NCI-H1105 (cell line): ENCODE measurements at places on chromosomes 4 and X.

DNA sequence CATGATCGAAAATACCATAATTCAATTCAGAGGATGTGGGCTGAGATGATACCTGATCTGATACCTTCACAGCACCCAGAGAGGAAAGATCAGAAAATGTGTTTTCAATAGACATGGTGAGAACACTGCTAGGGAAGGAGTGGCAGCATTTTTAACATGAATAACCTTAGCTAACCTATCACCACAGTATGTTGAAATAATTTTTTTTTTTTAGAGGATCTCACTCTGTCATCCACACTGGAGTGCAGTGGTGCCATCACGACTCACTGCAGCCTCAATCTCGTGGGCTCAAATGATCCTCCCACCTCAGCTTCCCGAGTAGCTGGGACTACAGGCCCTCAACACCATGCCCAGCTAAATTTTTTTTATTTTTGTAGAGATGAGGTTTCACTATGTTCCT is 90.5 kb upstream of the RAPGEF2 start:
- no peak for DNase-seq

GRCh38 chrX:42531441-42531840 is 246.5 kb downstream of the PPP1R2C start:
- DNase-seq: no peak

DNA sequence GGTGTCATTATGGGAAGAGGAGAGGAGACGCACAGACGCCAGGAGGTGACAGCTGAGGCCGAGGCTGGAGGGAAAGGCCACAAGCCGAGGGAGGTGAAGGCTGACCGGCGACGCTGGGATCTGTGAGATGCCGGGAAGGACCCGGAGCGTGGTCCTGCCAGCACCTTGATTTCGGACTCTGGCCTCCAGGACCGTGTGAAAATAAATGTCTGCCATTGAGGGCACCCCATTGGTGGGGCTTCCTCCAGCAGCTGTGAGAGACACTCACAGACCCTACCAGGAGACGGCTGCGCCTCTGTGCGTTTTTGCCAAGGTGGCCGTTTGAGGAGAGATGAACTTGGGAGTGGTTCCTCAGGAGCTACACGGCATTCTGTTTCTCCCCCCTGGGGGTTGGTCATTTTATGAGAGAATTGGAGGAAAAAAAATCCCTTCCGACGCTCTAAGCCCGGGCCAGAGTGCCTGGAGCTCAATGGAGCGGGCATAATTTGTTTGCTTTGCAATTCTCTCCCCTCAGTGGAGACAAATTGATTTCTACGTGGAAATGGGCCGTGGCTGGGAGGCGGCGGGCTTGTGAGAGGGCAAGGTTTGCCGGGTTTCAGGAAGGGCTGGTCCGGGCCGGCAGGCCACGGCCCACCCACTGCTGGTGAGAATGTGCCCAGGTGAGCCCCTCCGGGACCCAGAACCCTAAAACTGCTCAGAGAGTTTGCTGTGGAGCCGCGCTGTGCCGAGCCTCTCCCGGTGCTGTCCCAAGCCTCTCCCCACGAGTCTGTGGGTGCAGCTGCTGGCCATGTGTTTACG is 53.9 kb downstream of the CPZ start:
- peak; percentile 25 for DNase-seq

DNA sequence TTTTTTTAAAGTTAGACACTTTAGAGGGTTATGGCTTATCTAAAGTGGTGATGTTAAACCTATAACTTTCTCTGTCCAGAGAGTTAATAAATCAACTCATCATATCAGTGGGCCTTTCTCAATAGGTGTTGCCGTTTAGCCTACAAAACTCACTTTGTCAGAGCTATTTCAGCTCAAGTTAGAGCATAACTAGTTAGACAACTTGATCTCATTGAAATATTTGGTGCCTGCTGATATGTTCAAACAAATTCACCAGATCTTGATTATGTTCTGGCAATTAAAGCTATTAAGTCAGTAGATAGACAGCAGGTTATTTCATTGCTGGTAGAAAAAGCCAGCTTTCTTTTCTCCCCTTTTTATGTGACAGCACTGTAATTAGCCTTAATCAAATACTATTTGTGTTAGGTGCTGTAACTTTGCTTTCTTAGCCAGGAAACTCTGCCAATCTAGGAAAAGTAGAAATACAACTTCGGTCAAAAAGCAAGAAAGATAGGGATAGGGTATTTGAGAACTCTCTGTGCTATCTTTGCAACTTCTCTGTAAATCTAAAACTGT is 191.8 kb downstream of the MAML3 start:
- peak; percentile 20 for DNase-seq

GRCh38 chrX:38803243-38803587 is 2.0 kb downstream of the MID1IP1 start:
- no peak for DNase-seq

GRCh38 chr4:54513204-54513603 is 144.6 kb upstream of the KIT start:
- no peak for DNase-seq

DNA sequence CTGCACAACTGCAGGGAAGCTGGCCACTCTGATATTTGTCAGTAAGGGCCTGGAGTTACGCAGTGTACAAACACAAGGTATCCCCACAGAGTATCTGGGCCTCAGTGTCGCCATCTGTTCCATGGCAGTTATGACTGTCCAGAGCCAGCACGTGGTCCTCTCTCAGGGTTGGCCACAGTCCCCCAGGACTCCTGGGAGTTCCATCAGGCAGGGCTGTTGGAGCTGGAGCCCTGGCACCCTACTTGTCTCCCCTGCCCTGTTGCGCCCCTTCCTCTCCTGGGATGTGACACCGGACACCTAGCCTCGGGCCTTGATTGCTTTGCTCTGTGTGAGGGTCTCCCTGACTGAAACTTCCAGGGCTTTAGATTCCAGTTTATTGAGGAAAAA is 8.4 kb downstream of the HTRA3 start:
- DNase-seq: no peak

- DNase-seq: no peak
Measured at GRCh38 chr4:11843340-11843739, 414.6 kb upstream of the HS3ST1 start.

DNA sequence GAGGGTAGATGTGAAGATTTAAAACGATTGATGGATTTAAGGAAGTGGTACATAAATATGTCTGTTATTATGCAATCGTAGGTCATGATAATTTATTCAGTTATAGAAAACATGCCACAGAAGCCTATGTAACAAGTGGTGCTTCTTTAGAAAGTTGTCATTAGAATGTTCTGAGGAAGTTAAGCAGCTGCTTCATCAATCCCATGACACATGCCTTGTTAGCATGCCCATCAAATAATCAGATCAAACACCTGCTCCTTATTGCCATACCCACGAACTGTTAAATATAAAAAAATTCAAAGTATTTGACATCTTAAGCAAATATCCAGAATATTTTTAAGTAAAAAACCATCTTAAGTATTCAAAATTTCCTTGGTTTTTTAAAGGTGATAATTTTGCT is 76.4 kb upstream of the MYOZ2 start:
- DNase-seq: no peak

GRCh38 chrX:50167366-50167765 is 33.4 kb downstream of the AKAP4 start:
- no peak for DNase-seq
